Hepatocyte (in vitro differentiated cells): ENCODE measurements at places on chromosomes 2 and 18. TPM values are rescaled to one million over a fixed set of nuclear protein-coding genes. Genes with fewer than 3 reads are reported as not detected.

GRCh38 chr2:103743195-103743594 is 981.4 kb downstream of the TMEM182 start:
- no peaks in the 10 kb centered on the region for H3K36me3 ChIP-seq
- H3K27me3 ChIP-seq, result no peaks in the 10 kb centered on the region
- DNase-seq, result no peak
- no peak overlapping the region for H3K27ac ChIP-seq
- no peak overlapping the region for H3K4me3 ChIP-seq

GRCh38 chr2:111701798-111702118 is 182.2 kb downstream of the ANAPC1 start:
- H3K27ac ChIP-seq, result no peak overlapping the region
- no peaks in the 10 kb centered on the region for H3K36me3 ChIP-seq
- H3K4me1 ChIP-seq, result peaks cover 8% of the 10 kb centered on the region
- no peak overlapping the region for H3K4me3 ChIP-seq
- H3K27me3 ChIP-seq, result no peaks in the 10 kb centered on the region
- DNase-seq, result no peak

- peaks cover 88% of the 10 kb centered on the region for H3K27me3 ChIP-seq
- DNase-seq, result no peak
- H3K36me3 ChIP-seq, result no peaks in the 10 kb centered on the region
- H3K4me3 ChIP-seq, result peak within 1 kb of the TSS; percentile 7
- no peak within 1 kb of the TSS for H3K27ac ChIP-seq
Observed at GRCh38 chr2:218880102-218880858, at the start of gene WNT10A. WNT10A (plus strand) TSS chr2:218880852; CDS start chr2:218880996, 144 bp downstream.

DNA sequence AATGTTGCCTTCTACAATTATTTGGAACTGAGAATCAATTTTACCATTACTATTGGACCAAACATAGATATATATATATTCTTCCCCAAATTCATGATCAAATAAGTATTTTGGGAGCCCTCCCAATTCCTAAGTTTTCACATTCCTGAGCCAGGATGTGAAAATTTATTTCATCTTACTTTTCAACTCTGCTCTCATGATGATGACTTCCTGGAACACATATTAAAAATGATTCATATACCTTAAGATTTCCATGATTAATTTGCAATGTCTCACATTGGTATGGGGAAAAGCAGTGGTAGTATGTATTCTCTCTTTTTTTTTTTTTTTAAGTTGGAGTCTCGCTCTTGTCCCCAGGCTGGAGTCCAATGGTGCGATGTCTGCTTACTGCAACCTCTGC is 596.1 kb upstream of the ZEB2 start:
- no peak for DNase-seq
- no peak overlapping the region for H3K27ac ChIP-seq
- H3K4me1 ChIP-seq, result no peaks in the 10 kb centered on the region
- H3K4me3 ChIP-seq, result no peak overlapping the region
- no peaks in the 10 kb centered on the region for H3K36me3 ChIP-seq

GRCh38 chr2:7588295-7588694 is 671.1 kb downstream of the RNF144A start:
- DNase-seq, result no peak
- H3K4me3 ChIP-seq, result no peak overlapping the region
- H3K36me3 ChIP-seq, result no peaks in the 10 kb centered on the region
- no peaks in the 10 kb centered on the region for H3K4me1 ChIP-seq
- no peak overlapping the region for H3K27ac ChIP-seq
- H3K27me3 ChIP-seq, result no peaks in the 10 kb centered on the region

DNA sequence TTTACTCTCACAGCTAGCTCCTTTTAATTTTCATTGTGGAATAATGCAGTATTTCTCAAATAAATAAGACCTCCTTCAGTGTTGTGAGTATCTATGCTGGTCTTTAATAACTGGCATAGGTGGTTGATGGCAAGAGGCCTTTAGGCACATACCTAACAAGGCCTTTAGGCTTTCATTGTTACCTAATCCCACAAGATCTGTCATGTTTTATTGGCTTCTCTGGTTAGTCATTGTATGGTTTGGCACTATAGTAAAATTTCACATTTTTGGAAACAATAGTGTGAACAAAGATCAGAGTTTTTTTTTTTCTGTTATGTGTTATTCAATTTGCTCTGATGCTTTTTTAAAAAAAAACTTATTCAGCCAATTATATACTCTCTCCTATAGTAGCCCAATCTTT is 89.8 kb upstream of the NEUROD1 start:
- H3K4me1 ChIP-seq, result no peaks in the 10 kb centered on the region
- DNase-seq, result no peak
- no peaks in the 10 kb centered on the region for H3K36me3 ChIP-seq
- no peak overlapping the region for H3K4me3 ChIP-seq

DNA sequence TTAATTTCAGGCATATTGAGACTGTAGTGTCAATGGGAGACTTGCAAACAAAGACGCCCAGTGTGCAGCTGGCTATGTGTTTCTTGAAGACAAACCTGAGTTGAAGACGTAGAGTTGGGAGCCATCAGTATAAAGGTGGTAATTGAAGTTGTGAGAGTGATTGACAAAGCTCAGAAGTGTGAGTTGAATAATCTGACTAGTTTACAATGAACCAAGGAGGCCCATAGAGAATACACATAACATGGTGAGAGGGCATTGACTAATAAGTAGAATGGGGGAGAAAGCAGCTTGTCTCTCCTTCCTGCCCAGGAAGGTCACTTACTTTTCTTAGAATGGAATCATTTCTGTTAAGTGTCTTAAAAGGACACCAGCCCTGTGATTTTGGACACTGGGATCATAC is 14.1 kb downstream of the SP110 start:
- no peaks in the 10 kb centered on the region for H3K36me3 ChIP-seq
- no peaks in the 10 kb centered on the region for H3K27me3 ChIP-seq
- H3K4me1 ChIP-seq, result no peaks in the 10 kb centered on the region
- no peak overlapping the region for H3K27ac ChIP-seq
- no peak overlapping the region for H3K4me3 ChIP-seq

Gene MTHFD2
- total RNA-seq, result 126 and 142 TPM in 2 replicates

DNA sequence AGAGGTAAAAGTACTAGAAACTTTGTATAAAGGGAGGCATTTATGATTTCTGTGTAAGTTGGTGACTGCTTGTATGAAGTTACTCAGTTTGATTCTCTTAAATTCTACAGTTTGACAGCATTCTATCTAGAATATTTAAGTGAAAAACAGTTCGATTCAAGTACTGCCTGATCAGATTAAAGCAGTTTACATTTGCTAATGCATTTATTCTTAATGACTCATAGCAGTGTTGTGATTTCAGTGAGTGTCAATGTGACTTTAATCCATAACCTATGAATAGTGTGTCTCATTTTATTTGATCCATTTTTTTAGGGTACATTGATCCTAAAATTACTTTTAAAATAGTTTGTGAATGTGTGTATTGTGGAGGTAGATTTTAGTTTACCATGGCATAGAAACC is 35.7 kb downstream of the WDR43 start:
- H3K27me3 ChIP-seq, result no peaks in the 10 kb centered on the region
- H3K36me3 ChIP-seq, result peaks cover 3% of the 10 kb centered on the region
- DNase-seq, result no peak
- no peaks in the 10 kb centered on the region for H3K4me1 ChIP-seq
- no peak overlapping the region for H3K27ac ChIP-seq
- H3K4me3 ChIP-seq, result no peak overlapping the region

GRCh38 chr2:134104754-134105153 is 149.1 kb upstream of the MGAT5 start:
- H3K27me3 ChIP-seq, result no peaks in the 10 kb centered on the region
- H3K4me1 ChIP-seq, result no peaks in the 10 kb centered on the region
- H3K4me3 ChIP-seq, result no peak overlapping the region
- no peaks in the 10 kb centered on the region for H3K36me3 ChIP-seq
- no peak overlapping the region for H3K27ac ChIP-seq

DNA sequence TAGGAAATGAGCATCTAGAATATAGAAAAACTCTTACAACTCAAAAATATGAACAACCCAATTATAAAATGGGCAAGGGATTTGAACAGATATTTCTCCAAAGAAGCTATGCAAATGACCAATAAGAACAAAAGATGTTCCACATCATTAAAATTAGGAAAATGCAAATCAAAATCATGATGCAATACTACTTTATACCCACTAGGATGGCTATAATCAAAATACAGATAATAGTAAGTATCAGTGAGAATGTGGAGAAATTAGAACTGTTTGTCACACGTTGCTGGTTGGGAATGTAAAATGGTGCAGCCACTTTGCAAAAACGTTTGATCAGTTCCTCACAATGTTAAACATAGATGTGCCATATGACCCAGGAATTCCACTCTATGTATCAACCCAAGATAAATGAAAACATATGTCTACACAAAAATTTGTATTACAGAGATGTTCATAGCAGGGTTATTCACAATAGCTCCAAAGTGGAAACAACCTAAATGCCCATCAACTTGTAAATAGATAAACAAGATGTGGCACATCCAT is 558.4 kb downstream of the SLC4A3 start:
- no peaks in the 10 kb centered on the region for H3K4me1 ChIP-seq
- no peak overlapping the region for H3K4me3 ChIP-seq
- no peak overlapping the region for H3K27ac ChIP-seq

- no peaks in the 10 kb centered on the region for H3K36me3 ChIP-seq
- peak overlapping the region; percentile 99 for H3K27ac ChIP-seq
- peaks cover 10% of the 10 kb centered on the region for H3K4me1 ChIP-seq
- H3K4me3 ChIP-seq, result peak overlapping the region; percentile 97
- DNase-seq, result no peak
Observed at GRCh38 chr18:2654928-2655177, 673 bp upstream of the SMCHD1 start.

DNA sequence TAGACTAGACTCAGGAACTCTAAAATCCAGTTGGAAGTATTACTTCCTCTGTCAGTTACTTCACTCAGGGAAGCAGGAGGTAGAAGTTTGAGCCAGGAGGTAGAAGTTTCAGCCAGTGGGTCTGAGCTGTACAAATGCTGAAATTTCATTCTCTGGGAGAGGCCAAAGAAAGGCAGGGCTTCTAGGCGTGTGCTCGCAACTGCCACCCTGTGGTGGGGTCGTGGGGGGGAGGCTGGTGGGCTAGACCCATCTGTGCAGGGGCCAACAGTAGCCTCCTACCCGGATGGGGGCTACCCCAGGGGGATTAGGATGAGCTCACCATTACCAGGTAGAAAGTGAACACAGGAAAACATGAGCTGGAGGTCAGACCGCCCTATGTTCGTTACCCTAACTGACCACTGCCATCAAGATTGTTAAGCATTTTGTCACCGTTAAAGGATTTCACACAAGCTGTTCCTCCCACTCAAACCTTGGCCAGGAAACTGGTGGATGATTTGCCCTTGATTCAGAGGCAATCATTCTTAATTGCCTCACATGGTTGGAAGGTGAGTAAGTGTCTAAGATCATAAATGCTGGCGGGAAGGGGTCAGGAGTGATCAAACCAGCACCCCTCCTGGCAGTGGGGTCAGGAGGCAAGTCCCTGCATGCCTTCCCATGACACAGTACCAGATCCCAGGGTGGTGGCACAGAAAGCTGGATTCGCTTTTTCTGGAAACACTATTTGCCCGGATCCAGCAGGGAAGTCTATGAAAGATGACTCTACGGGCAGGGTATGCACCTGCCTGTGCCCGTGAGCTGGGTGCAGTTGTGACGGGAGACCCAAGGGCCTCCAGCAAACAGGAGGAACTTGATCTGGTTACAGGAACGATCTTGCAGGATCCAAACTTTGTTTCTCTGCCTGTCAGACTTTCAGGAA is 5.2 kb upstream of the FHL2 start:
- DNase-seq, result peak; percentile 61
- peaks cover 17% of the 10 kb centered on the region for H3K4me1 ChIP-seq
- no peaks in the 10 kb centered on the region for H3K27me3 ChIP-seq

DNA sequence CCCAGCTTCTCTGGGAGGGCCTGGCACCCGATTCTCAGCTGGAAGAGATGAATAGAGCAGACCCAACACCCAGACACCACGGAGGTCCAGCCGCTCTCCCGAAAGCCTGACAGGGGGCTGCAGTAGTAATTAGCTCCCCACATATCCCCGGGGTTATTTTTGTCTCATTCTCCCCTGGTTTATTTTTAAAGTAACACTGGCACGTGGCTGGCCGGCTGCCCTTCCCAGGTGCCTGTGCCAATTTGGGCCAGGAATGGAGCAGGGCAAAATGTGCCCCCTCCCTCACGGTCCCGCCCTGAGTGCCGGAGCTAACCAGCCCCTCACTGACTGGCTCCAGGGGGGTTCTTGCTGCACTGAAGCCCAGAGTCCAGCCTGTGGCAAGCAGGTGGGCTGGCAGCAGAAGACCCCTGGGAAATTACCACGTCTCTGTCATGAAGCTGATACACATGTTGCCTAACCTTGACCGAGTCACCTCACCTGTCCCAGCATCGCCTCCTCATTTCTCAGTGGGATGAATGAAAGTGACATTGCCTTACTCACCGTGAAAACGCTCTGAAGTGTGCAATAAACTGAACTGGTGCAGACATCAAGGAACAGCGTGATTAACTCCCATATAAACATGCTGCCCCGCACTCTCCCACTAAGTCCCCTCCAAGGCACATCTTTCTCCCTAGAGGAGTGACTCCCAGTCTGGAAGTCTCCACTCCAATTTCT is 18.4 kb downstream of the KCNK3 start:
- H3K4me3 ChIP-seq, result no peak overlapping the region
- H3K27me3 ChIP-seq, result no peaks in the 10 kb centered on the region
- peak overlapping the region; percentile 68 for H3K27ac ChIP-seq
- peaks cover 52% of the 10 kb centered on the region for H3K4me1 ChIP-seq
- H3K36me3 ChIP-seq, result no peaks in the 10 kb centered on the region

Gene APOB
- 804 and 814 TPM in 2 replicates for total RNA-seq

DNA sequence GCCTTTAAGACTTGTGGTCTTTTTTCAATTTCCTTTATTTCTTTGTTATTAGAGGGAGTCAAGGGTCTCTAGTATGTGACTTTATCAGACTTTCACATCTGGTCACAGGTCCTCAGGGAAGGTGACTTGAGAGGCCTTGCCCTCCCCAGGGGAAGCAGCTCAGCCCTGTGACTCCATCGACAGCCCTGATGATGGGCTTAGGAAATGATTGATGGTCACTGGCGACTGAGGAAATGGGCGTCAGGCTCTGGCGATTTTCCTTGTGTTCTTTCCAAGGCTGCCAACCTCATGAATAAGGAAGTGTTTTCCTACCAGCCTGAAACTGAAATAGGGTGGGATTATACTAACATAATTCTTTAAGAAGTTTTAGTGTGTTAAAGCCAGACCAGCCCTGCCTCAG is 21.1 kb downstream of the SERPINE2 start:
- H3K4me3 ChIP-seq, result no peak overlapping the region
- DNase-seq, result no peak
- no peak overlapping the region for H3K27ac ChIP-seq
- H3K36me3 ChIP-seq, result no peaks in the 10 kb centered on the region
- no peaks in the 10 kb centered on the region for H3K27me3 ChIP-seq
- no peaks in the 10 kb centered on the region for H3K4me1 ChIP-seq

DNA sequence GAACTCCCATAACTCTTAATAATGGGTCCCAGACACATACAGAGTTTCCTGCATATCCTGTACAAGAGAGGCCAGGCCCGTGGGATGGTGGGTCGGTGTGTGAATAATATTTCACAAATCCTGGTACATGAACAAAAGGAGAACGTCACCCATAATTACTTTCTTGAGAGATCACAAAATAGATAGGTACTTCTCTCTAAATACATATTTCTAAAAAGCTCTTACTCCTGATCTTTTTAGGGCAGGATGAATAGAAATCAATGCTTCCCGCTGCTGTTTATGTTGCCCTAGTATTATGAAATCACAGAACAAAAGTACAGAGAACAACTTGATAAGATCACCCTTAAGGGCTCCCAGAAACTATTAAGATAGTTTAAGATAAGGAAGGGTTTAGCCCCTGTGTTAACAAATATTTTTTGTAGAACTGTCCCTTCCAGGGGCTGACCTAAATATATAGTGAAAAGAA is 5.4 kb downstream of the IRS1 start:
- no peaks in the 10 kb centered on the region for H3K36me3 ChIP-seq
- peak overlapping the region; percentile 87 for H3K27ac ChIP-seq
- no peak for DNase-seq
- peak overlapping the region; percentile 51 for H3K4me3 ChIP-seq
- peaks cover 40% of the 10 kb centered on the region for H3K4me1 ChIP-seq
